ENCODE measurements at places on chromosomes 12 and 14. TPM values are rescaled to one million over a fixed set of nuclear protein-coding genes. Genes with fewer than 3 reads are reported as not detected.

The KRT5 gene
- 9.8 TPM for total RNA-seq

DNA sequence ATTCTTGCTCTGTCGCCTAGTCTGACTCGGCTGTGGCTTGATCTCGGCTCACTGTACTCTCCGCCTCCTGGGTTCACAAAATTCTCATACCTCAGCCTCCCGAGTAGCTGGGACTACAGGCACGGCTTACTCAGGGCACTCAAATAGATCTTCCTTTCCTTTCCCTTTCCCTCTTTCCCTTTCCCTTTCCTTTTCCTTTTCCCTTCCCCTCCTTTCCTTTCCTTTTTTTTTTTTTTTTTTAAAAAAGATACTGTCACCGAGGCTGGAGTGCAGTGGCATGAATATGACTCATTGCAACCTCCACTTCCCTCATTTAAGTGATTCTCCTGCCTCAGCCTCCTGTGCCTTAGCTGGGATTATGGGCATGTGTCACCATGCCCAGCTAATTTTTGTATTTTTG lies 86.0 kb downstream of the AEBP2 start:
- no peak overlapping the region for H3K4me3 ChIP-seq
- DNase-seq: no peak
- no peak overlapping the region for H3K27ac ChIP-seq
- no peaks in the 10 kb centered on the region for H3K27me3 ChIP-seq

- H3K27ac ChIP-seq: no peak overlapping the region
- H3K4me1 ChIP-seq: peaks cover 5% of the 10 kb centered on the region
- H3K36me3 ChIP-seq: no peaks in the 10 kb centered on the region
- H3K27me3 ChIP-seq: no peaks in the 10 kb centered on the region
Observed at GRCh38 chr12:2560356-2560755, 234.4 kb upstream of the FKBP4 start.

GRCh38 chr14:93906341-93907329 lies 20.5 kb upstream of the FAM181A start:
- H3K27ac ChIP-seq: no peak overlapping the region
- no peak for DNase-seq
- H3K27me3 ChIP-seq: no peaks in the 10 kb centered on the region
- no peaks in the 10 kb centered on the region for H3K4me1 ChIP-seq
- no peaks in the 10 kb centered on the region for H3K36me3 ChIP-seq

GRCh38 chr12:123941000-123941399 lies 31.6 kb downstream of the CCDC92 start:
- no peak for DNase-seq
- peaks cover 8% of the 10 kb centered on the region for H3K4me1 ChIP-seq
- no peaks in the 10 kb centered on the region for H3K27me3 ChIP-seq
- no peaks in the 10 kb centered on the region for H3K36me3 ChIP-seq

The TSPAN11 gene
- 4.1 TPM for total RNA-seq

- peaks cover 50% of the 10 kb centered on the region for H3K27me3 ChIP-seq
- no peaks in the 10 kb centered on the region for H3K4me1 ChIP-seq
- no peaks in the 10 kb centered on the region for H3K36me3 ChIP-seq
- no peak for DNase-seq
- no peak overlapping the region for H3K27ac ChIP-seq
Observed at GRCh38 chr14:34120185-34120977, 169.5 kb upstream of the EGLN3 start.

DNA sequence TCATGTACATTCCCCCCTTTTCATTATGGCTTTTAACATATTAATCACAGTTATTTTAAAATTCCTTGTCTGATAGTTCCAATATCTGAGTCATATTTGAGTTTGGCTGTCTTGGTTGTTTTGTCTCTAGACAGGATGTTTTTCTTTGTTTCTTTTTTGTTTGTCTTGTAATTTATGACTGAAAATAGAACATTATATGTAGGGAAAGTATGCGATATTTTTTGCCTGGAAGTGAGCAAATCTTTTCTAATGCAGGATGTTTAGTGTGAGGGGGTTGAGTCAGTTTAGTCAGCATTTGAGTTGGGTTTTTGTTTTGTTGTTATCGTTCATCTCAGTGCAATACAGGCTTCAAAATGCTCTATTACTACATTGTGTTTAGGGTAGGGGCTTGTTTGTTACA lies 239.7 kb downstream of the SNAPC1 start:
- H3K36me3 ChIP-seq: no peaks in the 10 kb centered on the region
- H3K27me3 ChIP-seq: no peaks in the 10 kb centered on the region
- no peaks in the 10 kb centered on the region for H3K4me1 ChIP-seq
- no peak overlapping the region for H3K27ac ChIP-seq
- H3K4me3 ChIP-seq: no peak overlapping the region

The TAS2R9 gene
- not detected for total RNA-seq

The ARHGAP5 gene
- total RNA-seq: 88.5 TPM

DNA sequence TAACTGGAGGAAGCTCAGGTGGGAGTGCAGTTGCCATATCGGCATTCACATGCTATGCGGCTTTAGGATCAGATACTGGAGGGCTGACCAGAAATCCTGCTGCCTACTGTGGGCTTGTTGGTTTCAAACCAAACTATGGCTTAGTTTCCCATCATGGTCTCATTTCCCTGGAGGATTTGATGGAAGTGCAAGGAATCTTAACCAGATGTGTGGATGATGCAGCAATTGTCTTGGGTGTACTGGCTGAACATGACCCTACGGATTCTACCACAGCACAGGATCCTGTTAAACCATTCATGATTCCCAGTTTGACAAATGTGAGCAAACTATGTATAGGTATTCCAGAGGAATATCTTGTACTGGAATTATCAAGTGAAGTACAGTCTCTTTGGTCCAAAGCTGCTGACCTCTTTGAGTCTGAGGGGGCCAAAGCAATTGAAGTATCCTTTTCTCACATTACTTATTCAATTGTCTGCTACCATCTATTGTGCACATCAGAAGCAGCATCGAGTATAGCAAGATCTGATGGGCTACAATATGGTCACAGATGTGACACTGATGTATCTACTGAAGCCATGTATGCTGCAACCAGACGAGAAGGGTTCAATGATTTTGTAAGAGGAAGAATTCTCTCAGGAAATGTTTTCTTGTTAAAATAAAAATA lies 42.9 kb downstream of the RALGAPA1 start:
- H3K4me1 ChIP-seq: no peaks in the 10 kb centered on the region
- no peak overlapping the region for H3K27ac ChIP-seq
- no peaks in the 10 kb centered on the region for H3K27me3 ChIP-seq
- peaks cover 18% of the 10 kb centered on the region for H3K36me3 ChIP-seq

DNA sequence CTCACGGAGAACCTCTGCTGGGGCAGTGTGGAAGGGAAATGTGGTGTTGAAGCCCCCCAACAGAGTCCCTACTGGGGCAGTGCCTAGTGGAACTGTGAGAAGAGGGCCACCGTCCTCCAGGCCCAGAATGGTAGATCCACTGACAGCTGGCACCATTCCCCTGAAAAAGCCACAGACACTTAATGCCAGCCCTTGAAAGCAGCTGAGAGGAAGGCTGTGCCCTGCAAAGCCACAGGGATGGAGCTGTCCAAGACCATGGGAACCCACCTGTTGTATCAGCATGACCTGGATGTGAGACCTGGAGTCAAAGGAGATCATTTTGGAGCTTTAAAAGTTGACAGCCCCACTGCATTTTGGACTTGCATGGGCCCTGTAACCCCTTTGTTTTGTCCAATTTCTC lies 363.5 kb upstream of the PRICKLE1 start:
- H3K4me3 ChIP-seq: no peak overlapping the region
- no peak overlapping the region for H3K27ac ChIP-seq
- H3K4me1 ChIP-seq: no peaks in the 10 kb centered on the region
- no peaks in the 10 kb centered on the region for H3K36me3 ChIP-seq
- H3K27me3 ChIP-seq: no peaks in the 10 kb centered on the region

DNA sequence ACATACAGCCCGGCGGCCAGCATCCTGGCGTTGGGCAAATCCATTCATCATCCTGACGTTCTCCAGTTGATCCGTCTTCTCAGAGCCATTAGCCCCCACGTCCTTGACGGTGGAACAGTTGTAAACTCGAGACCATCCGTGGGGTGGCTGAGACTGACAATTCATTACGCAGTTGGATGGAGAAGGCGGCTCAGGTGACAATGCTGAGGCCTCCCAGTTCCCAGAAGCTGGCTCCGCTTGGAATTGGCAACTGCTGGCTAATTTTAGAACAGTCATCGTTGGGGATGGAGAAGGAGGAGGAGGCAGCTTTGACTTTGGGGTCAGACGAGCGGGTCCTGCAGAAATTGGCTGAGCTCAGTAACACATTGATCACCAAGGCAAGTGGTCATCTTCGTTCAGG lies 186.5 kb downstream of the PHETA1 start:
- no peaks in the 10 kb centered on the region for H3K4me1 ChIP-seq
- no peak for DNase-seq
- H3K36me3 ChIP-seq: no peaks in the 10 kb centered on the region
- no peak overlapping the region for H3K27ac ChIP-seq
- no peak overlapping the region for H3K4me3 ChIP-seq

All from left lung (tissue), 14 donors.